ENCODE measurements at places on chromosomes 6 and 20. TPM values are rescaled to one million over a fixed set of nuclear protein-coding genes. Genes with fewer than 3 reads are reported as not detected.

ID1 gene
- total RNA-seq: 180 TPM

MRPS18B gene
- 36.3 TPM for total RNA-seq

PERP gene
- total RNA-seq: 38.2 TPM

PRICKLE4 gene
- 13.8 TPM for total RNA-seq

CD2AP gene
- total RNA-seq: 19.1 TPM

GTSF1L gene
- total RNA-seq: not detected

OR12D1 gene
- total RNA-seq: not detected

SLC22A2 gene
- 0.28 TPM for total RNA-seq

PHF1 gene
- total RNA-seq: 66.2 TPM

ESR1 gene
- total RNA-seq: 1.1 TPM

FAM83C gene
- total RNA-seq: not detected

MLN gene
- not detected for total RNA-seq

- no peak for DNase-seq
These were observed 7.0 kb downstream of the MUC21 start for GRCh38 chr6:30990422-30991086.

- peak; percentile 66 for DNase-seq
These were observed 531.3 kb upstream of the JAG1 start for GRCh38 chr20:11204926-11205768.

DNA sequence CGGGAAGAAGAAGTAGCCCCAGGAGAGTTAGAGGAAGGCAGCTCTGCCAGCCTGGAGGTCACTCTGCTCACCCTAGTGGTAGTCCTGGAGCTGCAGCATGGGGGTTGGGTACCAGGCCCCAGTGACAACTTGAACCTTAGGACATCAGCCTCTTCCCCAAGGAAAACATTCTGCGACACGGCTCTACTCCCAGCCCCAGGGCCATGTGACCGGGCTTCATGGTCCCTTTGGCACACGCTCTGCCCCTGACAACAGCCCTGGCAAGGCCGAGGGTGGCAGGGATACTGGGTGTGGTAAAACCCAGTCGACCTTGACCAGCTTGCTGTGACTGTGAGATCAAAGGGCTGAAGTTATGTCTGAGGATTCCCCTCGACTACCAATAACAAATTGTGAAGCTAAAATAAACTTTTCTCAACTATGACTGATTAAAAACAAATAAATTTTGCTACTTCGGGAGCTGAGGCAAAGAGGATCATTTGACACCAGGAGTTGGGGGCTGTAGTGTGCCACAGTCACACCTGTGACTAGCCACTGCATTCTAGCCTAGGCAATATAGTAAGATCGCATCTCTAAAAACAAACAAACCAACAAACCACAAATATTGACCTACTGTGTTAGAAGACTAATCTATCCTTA lies 24.4 kb upstream of the ARID1B start:
- DNase-seq: no peak

DNA sequence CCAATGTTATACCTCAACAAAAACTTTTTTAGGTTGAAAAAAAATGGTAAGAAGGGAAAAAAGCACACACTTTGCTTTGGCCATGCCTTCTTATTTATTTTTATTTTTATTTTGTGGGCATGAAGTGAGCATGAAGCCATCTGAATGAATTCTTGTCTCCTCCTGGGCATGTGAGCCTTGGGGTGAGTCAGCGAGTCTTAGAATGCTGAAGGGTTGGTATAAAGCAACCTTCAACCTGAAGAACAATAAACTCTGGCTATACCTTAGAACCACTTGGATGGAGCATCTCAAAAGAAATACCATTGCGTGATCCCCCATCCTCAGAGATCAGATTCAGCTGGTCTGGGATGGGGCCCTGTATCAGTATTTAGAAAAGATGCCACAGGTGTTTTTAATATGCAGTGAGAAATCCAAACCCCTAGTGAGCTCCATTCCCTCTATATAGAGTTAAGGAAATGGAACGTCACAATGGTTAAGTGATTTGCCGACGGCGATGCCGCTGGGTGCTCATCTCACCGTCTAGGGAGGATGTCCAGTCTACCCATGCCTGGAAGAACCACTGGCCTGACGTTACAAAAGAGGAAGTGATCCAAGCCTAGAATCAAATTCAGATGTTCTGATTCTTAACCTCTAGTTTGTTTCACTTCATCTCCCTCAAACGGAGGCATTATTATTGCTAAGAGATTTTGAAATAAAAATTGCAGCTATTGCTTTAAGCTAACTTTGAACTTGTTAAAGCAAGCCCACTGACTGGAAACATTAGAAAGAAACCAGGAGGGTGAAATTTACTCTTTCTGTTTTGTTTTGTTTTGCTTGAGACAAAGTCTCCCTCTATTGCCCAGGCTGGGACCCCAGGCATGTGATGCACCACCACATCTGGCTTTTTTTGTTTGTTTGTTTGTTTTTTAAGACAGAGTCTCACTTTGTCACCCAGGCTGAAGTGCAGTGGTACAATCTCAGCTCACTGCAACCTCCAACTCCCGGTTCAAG lies 67.1 kb downstream of the EDN1 start:
- DNase-seq: no peak

DNA sequence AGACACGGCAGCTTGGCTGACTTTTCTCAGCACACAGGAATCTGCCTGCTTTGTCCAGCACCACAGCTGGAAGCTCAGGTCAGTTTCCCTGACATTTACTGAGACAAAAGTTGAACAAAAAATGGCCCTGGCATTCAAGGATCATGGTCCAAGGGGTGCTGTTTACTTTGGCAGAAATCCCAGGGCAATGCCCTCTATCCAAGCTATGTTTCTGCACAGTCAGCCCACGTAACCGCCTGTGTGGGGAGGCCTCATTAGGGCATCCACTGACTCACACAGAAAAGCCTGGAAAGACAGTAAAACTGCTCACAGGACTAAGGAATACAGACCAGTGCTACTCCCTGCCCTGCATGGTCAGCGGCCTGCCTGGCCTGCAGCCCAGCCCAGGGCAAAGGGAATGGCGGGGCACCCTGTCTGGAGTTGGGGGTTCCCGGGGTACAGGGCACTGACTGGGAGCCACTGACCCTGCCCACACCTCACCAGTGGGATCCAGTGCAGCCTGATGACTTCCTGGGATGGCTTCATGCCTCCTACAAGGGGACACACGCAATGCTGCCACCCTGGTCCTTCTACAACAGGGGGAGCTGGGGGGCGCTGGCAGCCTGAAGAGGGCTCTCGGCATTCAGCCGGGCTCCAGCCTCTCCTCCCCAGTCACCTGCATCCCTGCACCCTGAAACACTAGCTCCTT lies 77.1 kb downstream of the NINL start:
- DNase-seq: no peak

DNA sequence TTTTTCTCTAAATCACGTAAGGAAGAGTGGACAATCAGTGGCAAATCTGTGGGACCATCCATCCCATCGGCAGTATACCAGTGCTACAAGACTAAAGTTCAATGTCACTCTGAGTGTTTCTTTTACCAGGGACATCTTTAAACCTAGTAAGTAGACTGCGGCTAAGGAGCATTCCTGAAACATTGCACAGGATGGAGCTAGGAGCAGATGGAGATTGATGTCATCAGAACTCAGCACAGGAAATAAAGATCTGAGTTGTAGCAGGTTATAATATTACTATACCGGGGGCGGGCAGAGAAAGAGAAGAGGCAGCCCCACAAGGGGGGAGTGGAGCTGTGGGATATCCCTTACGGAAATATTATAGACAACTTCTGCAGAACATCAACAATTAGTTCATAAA lies 162.1 kb downstream of the MTFR2 start:
- DNase-seq: no peak

DNA sequence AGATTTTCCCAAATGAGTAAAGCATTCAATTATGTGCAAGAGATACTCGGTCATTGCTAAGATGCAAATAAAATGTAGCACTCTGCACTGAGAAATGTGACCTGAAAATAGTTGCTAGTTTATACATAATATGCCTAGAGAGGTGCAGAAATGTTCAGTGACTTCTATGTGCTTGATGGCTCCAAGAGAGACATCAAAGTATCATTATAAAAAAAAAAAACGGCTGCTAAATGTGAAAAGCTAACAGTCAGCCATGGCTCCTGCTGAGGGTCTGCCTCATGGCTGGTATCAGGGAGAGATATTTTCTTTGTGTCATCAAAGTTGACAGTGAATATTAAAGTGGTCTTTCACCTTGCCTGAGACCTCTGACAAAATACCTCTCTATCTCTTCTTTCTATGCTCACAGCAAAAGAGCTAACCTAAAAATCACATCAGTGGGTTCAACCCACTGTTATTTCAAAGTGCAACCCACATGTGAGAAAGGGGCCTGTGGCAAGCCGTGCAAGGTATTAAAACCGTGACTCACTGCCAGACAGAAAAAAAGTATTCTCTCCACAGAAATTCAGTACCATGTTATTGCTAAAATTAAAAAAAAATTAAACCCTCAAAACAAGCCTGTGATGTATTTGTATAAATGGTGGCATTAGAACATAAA lies 259.0 kb downstream of the HIVEP2 start:
- DNase-seq: no peak

- DNase-seq: no peak
These were observed 11.7 kb downstream of the ARFGEF2 start for GRCh38 chr20:48933017-48933766.

GRCh38 chr6:148827416-148828045 lies 80.7 kb downstream of the UST start:
- no peak for DNase-seq

- no peak for DNase-seq
These were observed 7.8 kb upstream of the BPIFB1 start for GRCh38 chr20:33275215-33275614.

Measured in sigmoid colon (tissue), 7 donors.